Heart left ventricle (tissue), 16 donors: ENCODE measurements at places on chromosomes 11 and 22.

DNA sequence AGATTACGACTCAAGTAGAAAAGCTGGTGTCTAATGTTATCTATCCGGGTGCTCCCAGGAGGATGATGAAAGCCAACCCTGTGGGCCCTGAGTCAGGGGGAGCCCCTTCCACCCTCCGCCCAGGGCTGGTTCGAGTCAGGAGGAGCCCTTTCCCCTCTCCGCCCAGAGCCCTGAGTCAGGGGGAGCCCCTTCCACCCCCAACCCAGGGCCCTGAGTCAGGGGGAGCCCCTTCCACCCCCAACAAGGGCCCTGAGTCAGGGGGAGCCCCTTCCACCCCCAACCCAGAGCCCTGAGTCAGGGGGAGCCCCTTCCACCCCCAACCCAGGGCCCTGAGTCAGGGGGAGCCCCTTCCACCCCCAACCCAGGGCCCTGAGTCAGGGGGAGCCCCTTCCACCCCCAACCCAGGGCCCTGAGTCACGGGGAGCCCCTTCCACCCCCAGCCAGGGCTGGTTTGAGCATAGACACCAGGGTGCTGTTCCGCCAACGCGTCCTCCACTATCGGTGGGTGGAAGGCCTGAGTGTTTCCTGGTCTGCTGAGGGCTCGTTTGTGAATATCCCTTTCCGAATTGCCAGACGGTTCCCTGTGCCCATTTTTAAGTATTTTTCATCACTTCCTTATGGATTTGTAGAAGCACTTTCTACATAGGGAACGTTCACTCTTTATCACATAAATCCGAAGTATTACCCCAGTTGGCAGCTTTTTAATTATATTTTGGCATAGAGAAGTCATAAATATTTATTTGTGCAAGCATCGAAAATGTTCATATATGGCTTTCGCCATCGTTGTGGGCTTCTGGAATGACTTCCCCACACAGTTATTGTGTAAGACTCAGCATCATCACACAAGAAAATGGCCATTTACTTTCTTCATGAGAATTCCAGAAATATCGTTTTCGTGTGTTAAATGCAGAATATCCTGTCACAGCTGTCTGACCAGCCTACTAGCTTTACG, 380.6 kb downstream of the BRD1 start:
- DNase-seq = no peak

DNA sequence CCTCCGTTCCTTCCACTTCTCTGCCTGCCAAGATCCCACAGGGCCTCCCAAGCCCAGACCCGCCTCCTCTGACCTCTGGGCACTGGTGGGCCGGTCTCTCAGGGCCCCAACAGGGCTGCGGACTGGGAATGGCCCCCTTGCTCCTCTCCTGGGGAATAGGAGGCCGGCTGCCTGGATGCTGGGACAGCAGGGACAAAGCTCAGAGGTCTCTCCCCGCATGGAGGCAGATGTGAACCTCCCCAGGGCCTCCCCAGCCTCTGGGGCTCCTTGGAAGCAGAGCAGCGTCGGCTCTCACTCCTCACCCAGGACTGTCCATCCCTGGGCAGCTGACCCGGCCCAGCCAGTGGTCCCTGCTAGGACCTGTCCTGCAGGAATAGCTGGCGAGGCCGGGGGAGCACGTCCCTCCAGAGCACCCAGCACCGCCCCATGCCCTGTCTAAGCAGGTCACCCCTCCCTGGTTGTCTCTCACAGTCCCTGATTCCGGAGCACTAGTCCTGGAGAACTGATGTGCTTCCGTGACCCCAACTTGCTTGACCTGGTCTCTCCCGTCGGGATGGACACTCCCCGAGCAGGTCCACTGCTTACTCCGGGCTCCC, 85.8 kb downstream of the RTL6 start:
- DNase-seq = no peak

- no peak for DNase-seq
Observed at GRCh38 chr11:995752-996420, 40.6 kb downstream of the MUC6 start.

DNA sequence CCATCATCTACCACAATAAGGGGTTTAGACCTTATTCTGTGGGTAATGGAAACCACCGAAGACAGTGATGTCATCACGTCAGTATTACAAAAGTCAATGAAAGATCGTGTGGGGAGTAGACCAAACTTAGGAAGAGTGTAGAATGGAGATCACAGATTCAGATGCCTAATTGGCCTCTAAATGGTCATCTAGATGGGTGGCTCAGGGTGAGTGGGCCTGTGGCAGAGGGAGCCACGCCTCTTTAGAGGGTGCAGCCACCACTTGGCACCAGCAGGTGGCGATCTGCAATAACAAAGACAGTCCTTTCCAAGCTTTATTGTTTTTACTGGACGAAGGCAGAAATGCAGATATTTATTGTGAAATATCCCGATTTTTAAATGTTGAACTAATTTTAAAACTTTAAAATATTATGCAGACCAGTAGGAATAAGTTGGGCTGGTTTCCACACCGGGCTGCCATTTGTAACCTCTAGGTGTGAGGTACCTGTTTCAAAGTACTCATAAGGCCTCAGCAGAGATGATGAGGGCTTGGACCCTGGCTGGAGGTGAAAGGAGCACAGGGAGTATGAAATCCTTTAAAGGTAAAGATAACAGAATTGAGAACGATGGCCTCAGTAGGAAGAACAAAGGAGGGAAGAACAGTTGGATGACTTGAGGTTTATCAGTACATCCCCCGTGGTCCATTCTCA, 222.0 kb downstream of the DBX1 start:
- DNase-seq = no peak

DNA sequence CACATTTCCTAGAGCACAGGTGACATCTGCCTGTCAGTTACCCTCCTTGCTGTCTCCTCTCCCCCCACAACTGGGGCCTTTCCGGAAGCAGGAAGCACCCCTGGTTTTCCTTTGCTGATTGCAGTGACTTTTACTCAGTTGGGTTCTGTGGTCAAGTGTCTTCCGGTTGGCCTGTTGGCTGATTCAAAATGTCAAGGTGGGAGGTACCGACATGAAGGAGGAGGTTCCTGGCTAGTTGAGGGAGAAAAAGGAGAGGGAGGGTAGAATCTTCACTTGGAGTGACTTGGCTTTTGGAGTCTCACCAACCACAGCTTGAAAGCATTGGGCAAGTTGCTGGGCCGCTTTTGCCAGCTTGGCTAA, 9.3 kb upstream of the ADAMTS15 start:
- DNase-seq = no peak

GRCh38 chr11:14774721-14775120, 117.3 kb downstream of the CYP2R1 start:
- no peak for DNase-seq

DNA sequence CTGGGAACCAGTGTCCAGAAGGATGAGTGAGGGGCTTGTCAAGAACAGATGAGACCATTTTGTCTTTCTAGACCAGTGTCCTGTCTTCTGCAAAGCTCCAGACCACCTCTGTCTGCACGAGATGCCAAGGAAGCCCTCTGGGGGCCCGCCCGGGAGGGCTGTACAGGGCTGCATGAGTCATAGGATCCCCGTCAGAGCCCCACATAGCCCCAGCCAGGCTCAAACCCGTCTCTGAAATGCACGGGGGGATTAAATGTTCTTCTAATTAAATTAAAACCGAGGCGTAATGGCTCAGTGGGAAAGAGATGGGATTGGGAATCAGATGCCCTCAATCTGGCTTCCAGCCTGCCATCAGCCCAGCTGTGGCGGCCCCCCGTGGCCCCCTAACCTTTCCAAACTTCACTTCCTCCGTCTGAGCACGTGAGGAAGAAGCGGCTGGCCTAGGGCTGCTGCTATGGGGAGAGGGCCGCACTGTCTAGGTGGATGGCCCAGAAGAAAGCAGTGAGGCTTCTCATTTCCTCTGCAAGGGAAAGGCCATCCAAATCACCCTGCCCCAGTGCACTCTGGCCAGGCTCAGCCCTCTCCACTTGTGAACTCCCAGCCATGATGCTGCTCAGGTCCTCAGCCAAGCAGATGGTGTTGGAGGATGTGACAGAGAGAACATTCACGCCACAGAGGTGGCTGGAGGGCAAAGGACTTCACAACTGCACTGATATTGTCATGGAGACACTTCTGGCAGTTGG, 32.8 kb downstream of the KCNQ1OT1 start:
- no peak for DNase-seq
